ENCODE measurements at places on chromosomes 16 and 17.

DNA sequence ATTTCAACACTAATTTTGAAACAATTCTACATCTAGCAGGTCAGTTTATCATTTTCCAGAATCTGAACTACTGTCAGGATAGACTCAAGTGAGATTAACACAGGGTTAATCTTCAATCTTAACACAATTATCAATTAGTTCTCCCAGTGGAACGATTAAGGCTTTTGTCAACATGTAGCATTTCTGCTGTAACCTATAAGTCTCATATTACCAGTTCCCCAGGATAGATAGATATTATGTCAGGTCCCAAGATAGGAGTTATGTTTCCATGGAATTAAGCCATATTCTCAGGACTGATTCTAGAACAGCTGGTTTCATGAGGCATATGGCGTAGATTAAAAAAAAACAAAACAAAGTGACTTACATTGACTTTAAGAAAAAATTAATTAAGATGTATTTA, 4.4 kb upstream of the FBF1 start:
- DNase-seq = no peak

- DNase-seq = no peak
These were observed 42.0 kb downstream of the AXIN2 start for GRCh38 chr17:65519462-65519861.

DNA sequence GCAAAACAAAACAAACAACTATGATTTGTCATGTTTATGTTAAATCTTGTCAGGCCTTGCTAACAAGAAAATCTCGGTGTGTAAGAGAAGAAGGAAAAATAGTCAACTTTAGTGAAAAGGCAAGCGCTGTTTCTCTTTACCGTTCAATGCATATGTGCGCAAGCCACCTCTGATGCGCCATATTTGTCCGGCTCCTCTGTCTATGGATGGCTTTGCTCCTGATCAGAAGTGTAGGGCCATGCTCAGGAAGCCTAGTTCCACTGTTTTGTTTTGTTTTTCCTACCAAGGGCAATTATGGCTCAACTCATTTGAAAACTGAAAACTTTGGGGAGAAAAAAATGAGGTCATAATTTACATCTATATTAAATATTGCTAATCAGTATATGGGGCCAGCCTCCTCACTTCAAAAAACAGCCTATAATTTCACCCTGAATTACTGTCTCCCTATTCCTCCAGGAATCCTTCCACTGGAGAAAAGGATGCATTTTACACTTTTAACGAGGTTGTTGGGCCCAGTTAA, 4.5 kb downstream of the MAF start:
- DNase-seq = no peak

- no peak for DNase-seq
These were observed 89.1 kb downstream of the TBC1D16 start for GRCh38 chr17:79946352-79947231.

DNA sequence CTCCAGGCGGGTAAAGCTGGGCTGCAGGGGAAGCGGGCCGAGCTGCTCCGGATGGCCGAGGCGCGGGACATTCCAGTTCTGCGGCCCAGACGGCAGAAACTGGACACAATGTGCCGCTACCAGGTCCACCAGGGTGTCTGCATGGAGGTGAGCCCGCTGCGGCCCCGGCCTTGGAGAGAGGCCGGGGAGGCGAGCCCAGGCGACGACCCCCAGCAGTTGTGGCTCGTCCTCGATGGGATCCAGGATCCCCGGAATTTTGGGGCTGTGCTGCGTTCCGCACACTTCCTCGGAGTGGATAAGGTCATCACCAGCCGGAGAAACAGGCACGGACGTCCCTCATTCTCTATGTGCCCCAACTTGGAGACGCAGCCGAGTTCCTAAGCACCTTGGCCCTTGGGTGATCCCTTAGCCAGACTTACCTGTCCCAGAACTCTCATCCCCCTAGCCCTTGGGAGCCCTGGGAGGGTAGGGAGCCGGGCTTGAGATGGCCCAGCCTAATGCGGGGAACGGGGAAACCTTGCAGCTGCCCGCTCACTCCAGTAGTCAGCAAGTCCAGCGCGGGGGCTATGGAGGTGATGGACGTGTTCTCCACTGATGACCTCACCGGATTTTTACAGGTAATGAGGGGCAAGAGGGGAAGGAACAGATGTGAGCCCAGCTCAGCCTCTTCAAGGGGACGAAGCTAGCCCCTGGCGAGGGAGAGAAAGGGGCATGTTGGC, 806 bp downstream of the MRM1 start:
- peak; percentile 17 for DNase-seq

- DNase-seq = no peak
These were observed 84.6 kb upstream of the GRIN2A start for GRCh38 chr16:10266809-10267208.

GRCh38 chr17:10172241-10172741, 26.1 kb downstream of the GAS7 start:
- DNase-seq = no peak

GRCh38 chr17:75712446-75712845, 8.8 kb upstream of the ITGB4 start:
- no peak for DNase-seq

DNA sequence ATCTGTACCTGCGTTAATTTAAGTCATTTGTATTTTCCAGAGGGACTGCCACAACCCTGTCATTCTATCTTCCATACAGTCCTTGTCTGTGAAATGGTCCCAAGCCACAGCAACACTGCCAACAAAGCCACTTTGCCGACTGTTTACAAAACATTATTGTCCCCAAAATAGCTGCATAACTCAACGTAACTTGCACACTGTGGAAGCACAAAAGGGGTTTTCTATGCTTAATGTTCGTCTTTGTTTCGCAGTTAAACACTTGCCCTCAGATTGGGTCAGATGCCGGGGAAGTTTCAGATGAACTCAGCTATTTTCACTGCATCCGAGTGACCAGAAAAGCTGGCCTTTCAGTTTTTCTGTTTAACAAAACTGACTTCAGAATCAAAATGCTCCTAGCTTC, 4.6 kb downstream of the SEC14L5 start:
- no peak for DNase-seq

- no peak for DNase-seq
These were observed 112.5 kb downstream of the WWOX start for GRCh38 chr16:78211946-78212345.

DNA sequence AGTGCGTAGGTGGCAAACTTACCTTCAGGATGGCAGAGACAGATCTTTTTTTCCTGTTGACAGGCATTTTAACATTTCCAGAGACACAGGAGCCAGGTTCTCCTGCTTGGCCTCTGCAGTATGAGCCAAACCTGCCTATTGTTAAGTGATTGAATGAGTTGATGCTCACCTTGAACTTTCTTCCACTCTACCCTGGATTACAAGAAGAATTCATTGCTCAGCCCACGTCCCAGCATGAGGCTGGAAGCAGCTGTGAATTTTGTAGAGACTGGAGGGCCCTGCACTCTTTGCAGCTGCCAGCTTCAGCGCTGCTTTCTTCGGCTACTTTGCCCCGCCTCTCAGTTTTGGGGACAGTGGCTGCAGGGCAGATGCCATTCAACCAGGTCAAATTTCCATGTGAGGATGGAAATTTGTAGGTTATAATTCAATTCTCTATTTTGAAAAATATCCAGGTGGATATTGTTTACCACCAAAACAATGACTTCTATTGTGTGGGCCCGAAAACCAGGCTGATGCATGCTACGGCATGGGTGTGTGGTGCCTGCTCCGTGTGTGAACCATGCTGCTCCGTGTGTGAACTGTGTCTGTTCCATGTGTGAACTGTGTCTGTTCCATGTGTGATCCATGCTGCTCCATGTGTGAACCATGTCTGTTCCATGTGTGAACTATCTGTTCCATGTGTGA, 75.2 kb upstream of the METTL9 start:
- DNase-seq = no peak

DNA sequence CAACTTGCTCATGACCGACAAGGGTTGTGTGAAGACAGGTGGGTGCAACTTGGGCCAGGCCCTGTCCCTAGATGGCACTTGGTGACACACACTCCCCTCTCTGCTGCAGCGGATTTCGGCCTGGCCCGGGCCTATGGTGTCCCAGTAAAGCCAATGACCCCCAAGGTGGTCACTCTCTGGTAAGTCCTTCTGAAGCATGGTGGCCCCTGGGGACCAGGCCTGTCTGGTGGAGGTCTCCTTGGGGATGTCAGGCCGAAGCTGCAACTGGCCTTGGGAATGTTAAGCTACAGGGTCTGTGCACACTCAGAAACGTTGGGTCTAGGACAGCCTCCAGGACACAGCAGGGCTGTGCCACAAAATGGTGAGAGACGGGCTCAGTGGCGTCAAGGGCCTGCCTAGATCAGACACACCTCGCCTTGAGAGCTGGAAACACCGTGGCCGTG, 6.8 kb downstream of the CDK10 start:
- DNase-seq = no peak

DNA sequence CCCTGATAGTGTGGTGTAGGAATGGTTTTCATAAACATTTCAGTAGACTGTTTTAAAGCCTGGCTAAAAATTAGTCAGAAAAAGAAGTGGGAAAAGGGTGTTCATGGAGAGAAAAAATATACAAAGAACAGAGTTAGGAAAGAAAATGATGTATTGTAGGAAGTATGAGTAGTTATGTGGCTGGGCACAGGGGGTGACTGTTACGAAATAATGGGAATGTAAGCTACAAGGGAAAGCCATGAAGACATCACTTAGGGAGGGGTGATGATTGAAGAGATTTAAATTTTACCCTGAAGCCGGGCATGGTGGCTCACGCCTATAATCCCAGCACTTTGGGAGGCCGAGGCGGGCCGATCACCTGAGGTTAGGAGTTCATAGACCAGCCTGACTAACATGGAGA, 55.3 kb downstream of the NUP88 start:
- no peak for DNase-seq

DNA sequence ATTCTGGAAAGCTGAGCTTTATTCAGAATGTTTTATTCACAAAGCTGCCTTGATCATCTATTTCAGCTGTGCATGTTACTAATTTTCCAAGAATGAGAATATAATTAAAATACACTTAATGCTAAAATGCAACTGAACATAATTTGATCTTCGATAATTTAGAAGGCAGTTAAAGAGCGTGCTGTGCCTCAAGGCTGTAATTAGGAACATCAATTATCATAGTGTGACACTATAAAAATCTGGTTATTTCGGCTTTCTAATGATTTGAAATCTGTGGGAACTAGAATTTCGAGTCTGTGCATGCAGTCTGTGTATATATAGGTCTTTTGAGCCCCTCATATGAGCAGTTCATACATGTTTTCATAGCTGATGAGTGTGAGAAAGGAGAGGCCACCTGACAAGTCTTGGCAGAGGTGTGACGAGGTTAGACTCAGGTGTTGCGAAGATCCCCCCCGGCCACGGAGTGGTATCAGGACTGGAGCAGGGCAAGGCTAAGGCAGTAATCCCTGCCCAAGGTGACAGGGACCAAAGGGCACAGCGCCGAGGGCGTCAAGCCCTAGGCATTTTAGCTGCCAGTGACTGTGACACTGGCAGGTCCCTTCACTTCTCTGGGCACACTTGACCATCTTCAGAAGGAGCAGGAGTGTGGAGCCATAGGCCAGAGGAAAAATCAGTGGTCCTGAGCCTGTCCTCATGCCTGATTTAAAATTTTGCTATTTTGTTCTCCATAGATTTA, 328.5 kb downstream of the SNX29 start:
- DNase-seq = no peak

DNA sequence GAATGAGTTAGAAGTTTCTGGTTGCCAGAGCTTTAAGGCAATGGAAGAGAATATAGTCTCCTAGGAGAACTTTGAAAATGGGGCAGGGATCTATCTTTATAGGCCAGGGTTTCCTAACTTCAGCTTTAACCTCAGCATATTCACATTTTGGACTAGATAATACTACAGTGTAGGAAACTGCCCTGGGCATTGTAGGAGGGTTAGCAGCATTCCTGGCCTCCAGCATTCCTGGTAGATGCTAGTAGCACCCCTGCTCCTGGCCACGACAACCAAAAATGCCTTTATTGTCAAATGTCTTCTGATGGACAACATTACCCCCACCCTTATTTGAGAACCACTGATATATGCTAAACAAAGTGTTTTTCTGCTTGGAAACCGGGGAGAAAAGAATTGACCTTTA, 27.8 kb upstream of the MYO18A start:
- no peak for DNase-seq

DNA sequence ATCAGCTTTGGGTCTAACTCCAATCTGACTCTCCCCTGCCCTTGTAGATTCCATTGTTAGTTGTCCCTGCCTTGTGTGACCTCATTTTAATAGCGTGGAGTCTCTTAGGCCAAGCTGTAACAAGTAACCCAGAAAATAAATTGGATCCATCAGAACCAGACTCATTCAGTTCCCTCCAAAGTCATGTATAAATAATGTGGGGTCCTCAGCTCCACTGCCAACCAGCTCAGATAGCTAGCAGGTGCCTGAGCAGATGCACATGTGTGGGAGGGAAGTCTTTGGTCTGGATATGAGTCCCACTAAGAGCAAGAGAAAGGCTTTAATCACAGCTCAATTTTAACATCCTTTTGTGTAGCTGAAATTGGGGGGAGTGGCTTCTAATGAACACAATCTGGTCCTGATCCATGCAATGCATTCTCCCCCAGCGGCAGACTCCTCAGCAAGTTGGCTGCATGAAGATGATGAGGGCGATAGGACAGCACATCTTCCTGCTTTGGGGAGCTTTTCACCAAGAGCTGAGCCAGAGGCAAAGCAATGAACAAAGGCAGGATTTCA, 151.6 kb downstream of the ABCC12 start:
- no peak for DNase-seq

DNA sequence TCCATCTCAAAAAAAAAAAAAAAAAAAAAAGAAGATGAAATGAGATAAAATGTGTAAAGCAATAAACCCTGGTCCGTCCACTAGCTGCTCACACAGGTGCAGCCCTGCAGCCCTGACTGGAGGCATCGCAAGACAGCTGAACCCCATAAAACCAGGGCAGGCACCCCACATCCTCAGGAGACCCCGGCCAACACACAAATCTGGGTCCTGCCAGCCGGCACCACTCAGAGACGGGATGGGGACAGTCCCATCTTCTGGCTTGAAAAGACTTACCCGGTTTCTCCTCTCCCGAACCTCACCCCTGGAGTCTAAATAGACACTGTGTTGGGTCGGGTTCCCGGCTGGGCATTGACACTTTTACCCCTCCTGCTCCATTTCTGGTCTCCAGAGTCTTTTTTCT, 52.7 kb upstream of the TNRC6C start:
- DNase-seq = no peak

DNA sequence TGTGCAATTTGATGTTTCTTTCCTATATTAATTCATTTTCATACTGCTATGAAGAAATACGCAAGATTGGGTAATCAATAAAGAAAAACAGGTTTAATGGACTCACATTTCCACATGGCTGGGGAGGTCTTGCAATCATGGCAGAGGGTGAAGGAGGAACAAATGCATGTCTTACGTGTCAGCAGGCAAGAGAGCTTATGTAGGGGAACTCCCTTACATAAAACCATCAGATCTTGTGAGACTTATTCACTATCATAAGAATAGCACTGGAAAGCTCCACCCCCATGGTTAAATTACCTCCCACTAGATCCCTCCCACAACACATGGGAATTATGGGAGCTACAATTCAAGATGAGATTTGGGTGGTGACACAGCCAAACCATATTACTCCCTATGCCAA, 418.9 kb upstream of the MAF start:
- no peak for DNase-seq

- no peak for DNase-seq
These were observed 42.4 kb upstream of the IRF8 start for GRCh38 chr16:85856585-85856984.

- peak; percentile 6 for DNase-seq
These were observed 257.6 kb upstream of the SDK2 start for GRCh38 chr17:73901661-73902415.
